ENCODE measurements at places on chromosomes 3 and 15.

- DNase-seq, result no peak
These were observed 188.7 kb downstream of the NSUN3 start for GRCh38 chr3:94251566-94251965.

DNA sequence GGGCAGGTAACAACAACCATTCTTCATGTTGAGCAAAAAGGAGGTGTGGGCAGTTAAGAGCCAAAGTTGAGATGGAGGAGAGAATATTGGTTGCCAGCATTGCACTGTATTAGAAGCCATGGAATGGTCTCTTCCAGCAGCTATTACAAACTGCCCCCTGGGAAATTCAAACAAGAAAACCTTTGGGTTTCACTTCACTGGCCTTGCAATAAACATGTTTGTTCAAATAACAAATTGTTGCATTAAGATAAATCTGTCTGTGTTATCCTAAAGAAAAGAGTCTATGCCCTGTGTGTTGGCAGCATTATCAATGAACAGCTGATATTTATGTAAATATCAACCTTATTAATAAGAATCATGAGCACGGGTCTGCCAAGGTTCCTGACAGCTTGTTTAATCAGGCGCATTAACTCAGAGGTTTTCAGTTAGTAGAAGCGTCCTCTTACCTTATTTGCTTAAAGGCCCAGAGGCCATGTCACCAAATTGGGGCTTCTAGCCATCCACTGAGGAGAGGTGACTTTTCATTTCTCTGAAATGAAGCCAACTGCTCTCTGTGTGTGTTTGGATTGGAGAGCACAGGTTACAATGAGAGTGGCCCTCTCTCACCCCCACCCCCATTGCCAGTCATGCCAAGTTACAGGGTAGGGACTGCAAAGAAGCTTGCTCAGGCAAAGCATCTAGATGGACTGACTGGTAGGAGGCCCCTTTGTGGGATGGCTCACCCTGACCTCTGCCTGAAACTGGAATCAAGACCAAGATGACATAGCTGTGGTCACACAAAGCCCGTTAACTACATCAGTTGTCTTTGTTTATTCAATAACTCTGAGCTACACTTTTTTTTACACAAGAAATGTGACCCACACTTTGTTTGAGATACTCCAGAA, 10.5 kb downstream of the FILIP1L start:
- no peak for DNase-seq

DNA sequence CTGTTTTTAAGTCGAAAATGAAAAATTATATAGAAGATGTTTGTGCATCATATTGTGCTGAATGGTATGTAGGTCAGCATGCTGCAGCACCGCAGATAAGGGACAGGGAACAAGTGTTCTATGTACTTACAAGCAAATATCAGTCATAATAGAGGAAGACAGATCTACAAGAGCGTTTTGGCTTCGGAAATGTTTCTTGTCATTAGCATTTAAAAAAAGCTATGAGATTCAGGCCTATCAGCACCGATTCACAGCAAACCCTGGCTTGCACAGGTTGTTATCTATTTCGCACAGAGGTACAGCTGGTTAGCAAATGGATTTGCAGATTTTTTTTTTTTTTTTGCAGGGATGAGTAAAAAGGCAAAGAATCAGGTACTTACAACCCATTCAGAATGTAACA, 204.2 kb upstream of the TBC1D5 start:
- no peak for DNase-seq

DNA sequence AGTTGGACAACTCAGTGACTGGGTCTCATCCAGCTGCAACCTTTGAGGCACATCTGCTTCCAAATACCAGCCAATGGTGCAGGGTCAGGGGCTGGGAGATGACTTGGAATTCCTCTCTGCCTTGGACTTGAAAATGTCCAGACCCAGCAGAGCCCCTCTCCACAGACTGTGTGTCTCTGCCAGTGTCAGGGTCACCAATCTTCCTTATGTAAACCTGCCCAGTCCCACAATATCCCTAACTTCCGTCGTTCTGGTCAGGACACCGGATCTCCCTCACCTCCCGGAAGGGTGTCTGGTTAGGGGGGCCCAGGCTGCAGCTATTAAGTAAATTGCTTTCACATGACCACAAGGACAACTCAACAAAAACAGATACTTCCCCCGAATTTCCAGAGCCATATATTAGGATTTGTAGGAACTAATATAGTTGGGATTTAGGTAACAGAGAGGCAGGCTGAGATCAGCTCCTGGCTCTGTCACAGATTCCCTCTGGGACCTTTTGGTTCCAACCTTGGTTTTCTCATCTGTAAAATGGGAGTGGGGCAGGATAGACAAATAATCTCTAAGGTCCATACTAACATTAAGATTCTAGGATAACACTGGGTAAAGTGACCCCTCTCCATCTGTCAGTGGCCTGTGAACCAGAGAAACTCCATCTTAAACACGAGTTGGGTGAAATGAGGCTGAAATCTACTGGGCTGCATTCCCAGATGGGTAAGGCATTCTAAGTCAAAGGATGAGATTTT, 30.8 kb downstream of the IGDCC3 start:
- DNase-seq, result no peak

- DNase-seq, result no peak
These were observed 16.3 kb downstream of the TIMMDC1 start for GRCh38 chr3:119514637-119515036.

GRCh38 chr3:127997961-127998360, 54.3 kb upstream of the SEC61A1 start:
- no peak for DNase-seq

- no peak for DNase-seq
These were observed 155.8 kb upstream of the FRMD4B start for GRCh38 chr3:69541711-69542088.

DNA sequence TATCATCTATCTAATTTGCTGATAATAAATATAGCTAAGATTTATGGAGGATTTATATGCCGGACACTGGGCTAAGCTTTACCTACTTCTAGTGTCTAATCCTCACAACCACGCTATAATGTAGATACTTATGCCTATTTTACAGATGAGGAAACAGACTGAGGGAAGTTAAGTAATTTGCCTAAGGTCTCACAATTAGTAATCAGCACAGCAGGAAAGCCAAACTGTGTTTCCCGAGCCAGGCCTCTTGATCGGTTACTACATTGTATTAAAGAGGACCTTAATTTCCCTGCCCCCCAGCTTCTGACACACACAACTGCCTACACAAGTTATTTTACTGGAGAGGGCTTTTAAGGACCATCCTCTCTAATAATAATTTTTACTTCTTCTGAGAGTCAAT, 40.9 kb downstream of the ONECUT1 start:
- no peak for DNase-seq

- no peak for DNase-seq
These were observed 68.8 kb upstream of the DLG1 start for GRCh38 chr3:197367081-197367780.

DNA sequence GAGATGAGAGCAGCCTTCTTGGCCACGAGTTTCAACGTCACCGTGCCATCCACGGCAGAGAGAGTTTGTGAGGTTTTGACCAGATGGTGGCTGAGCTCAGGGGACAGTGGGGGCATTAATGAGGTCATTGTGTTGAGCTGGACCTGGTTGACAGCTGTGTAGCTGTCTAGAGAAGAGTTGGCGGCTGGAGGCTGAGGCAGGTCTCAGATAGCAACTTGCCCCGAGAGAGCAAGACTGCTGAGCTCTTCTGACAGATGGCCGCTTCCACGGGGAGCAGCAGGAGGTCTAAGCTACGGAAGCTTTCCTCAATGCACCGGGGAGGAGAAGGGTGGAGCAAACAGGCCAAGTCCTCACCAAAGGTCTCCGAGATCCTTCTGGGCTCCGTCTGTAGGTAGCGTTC, 44.8 kb upstream of the EIF5A2 start:
- no peak for DNase-seq
